Transverse colon (tissue), 4 donors: ENCODE measurements at places on chromosomes 1 and 21. TPM values are rescaled to one million over a fixed set of nuclear protein-coding genes. Genes with fewer than 3 reads are reported as not detected.

Gene PI4KB
- 68.0 TPM for total RNA-seq

Gene SCAMP3
- total RNA-seq: 61.3 TPM

Gene E2F2
- total RNA-seq: 6.7 TPM

Gene MRAP
- total RNA-seq: not detected

Gene ERICH3
- not detected for total RNA-seq

Gene NBPF4
- not detected for total RNA-seq

Gene LRRC41
- 57.0 TPM for total RNA-seq

Gene S100A16
- total RNA-seq: 201 TPM

Gene OR2L13
- not detected for total RNA-seq

Gene PLA2G5
- total RNA-seq: 2.9 TPM

GRCh38 chr1:2311184-2312032 is 79.9 kb downstream of the MORN1 start:
- peaks cover 9% of the 10 kb centered on the region for H3K27me3 ChIP-seq
- H3K27ac ChIP-seq: peak overlapping the region; percentile 91
- DNase-seq: peak; percentile 76
- no peak overlapping the region for H3K4me3 ChIP-seq

DNA sequence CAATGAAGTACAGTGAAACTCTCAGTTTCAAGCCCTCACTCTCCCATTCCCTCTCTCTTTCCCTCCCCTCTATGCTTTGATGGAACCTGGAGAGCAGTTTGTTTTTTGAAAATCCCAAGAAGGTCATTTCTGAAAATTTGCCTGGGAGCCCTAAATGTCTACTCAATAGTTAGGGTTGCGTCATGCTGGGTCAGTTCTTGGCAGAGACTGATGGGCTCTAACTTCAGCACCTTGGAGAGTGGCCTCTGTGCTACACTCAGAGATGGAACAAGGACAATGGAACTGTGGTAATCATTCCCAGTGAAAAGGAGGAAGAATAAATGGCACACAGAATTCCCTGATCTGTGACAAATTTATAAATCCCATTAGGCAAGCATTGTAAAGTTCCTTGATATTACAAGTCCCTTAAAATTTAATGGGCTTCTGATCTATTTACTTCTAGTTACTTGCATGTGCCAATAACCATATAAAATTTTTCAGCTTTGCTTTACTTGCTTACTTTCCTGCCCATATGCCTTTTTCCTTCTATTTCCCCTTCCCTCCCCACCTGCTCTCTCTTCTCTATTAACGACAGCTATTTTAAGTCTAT is 182.9 kb upstream of the KCND3 start:
- no peak overlapping the region for H3K4me3 ChIP-seq
- no peaks in the 10 kb centered on the region for H3K4me1 ChIP-seq
- H3K27me3 ChIP-seq: no peaks in the 10 kb centered on the region
- no peaks in the 10 kb centered on the region for H3K36me3 ChIP-seq

GRCh38 chr21:45850181-45850580 is 131.4 kb upstream of the COL6A1 start:
- no peaks in the 10 kb centered on the region for H3K36me3 ChIP-seq
- H3K4me1 ChIP-seq: no peaks in the 10 kb centered on the region
- DNase-seq: no peak
- H3K4me3 ChIP-seq: no peak overlapping the region

GRCh38 chr1:204323887-204324286 is 35.8 kb downstream of the PLEKHA6 start:
- DNase-seq: no peak
- no peaks in the 10 kb centered on the region for H3K36me3 ChIP-seq
- no peaks in the 10 kb centered on the region for H3K27me3 ChIP-seq
- peaks cover 6% of the 10 kb centered on the region for H3K4me1 ChIP-seq

DNA sequence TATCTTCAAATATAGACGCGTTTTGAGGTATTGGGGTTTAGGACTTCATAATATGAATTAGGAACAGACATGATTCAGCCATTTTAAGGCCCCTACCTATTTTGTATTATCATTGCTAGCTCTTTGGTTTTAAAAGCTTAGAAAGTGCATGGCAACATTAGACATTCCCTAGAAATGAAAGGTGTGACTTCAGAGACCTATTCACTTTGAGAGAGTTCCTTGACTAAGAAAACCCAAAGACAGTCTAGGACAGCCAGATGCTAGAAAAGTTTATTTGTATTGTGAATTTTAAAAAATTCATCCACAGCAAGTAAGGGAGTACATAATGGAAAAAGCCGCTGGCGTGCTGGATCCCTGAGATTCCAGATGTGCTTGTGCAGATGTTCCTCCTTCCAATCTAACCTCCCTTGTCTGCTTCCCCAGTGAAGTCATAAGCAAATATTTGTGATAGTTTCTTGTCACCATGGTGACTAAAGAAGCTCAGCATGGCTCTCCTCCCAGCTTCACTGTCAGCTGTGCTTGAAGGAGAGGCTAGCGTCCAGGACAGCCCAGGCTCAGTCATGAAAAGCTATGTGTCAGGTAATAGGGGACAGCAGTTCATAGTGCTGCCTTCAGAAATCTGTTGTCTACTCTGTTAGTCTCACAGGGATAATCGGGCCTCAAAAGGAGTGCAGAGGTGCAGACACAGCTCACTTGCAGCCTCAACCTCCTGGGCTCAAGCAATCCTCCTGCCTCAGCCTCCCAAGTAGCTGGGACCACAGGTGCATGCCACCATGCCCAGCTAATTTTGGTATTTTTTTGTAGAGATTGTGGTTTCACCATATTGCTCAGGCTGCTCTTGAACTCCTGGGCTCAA is 34.8 kb downstream of the KPNA6 start:
- DNase-seq: peak; percentile 18
- peaks cover 29% of the 10 kb centered on the region for H3K4me1 ChIP-seq
- no peaks in the 10 kb centered on the region for H3K27me3 ChIP-seq
- no peak overlapping the region for H3K4me3 ChIP-seq
- H3K36me3 ChIP-seq: no peaks in the 10 kb centered on the region

DNA sequence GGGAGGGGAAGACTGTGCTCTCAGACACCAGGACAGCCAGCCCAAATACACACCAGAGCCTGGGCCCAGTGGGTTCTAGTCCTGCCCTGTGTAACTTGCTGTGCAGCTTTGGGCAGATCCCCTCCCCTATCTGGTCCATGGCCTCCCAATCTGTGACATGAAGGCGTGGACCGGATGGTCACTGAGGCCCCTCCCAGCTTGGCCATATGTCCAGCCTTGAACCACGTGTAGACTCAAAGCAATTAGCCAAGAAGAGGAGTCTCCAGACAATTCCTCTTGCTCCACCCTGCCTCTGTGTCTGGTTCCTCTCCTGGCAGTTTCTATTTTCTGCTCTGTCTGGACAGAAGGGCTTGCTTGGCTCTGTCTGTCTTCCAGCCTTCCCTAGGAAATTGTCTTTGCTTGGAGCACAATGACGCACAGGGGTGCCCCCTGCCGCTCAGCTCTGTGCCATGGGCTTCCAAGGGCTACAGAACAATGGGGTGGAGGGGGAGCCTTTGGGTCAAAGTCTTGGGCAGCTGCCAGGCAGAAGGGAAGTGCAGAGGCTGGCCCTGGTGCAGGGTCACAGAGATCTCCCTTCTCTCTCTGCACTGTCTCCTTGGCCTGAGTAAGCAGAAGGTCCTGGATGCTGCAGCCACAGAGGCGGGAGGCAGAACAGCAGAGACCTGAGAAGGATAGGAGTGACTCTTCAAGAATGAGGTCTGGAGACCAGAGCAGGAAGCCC is 66.1 kb downstream of the TENT5C start:
- no peaks in the 10 kb centered on the region for H3K36me3 ChIP-seq
- H3K4me1 ChIP-seq: peaks cover 19% of the 10 kb centered on the region
- H3K27ac ChIP-seq: peak overlapping the region; percentile 45
- H3K27me3 ChIP-seq: no peaks in the 10 kb centered on the region
- peak; percentile 67 for DNase-seq

- H3K36me3 ChIP-seq: no peaks in the 10 kb centered on the region
- DNase-seq: peak; percentile 22
- H3K4me3 ChIP-seq: no peak overlapping the region
- no peaks in the 10 kb centered on the region for H3K4me1 ChIP-seq
Measured at GRCh38 chr1:233518344-233518743, 95.6 kb upstream of the KCNK1 start.

- H3K27ac ChIP-seq: no peak overlapping the region
- DNase-seq: no peak
- no peaks in the 10 kb centered on the region for H3K36me3 ChIP-seq
- H3K27me3 ChIP-seq: no peaks in the 10 kb centered on the region
Measured at GRCh38 chr1:183600136-183600535, 9.9 kb upstream of the NCF2 start.

DNA sequence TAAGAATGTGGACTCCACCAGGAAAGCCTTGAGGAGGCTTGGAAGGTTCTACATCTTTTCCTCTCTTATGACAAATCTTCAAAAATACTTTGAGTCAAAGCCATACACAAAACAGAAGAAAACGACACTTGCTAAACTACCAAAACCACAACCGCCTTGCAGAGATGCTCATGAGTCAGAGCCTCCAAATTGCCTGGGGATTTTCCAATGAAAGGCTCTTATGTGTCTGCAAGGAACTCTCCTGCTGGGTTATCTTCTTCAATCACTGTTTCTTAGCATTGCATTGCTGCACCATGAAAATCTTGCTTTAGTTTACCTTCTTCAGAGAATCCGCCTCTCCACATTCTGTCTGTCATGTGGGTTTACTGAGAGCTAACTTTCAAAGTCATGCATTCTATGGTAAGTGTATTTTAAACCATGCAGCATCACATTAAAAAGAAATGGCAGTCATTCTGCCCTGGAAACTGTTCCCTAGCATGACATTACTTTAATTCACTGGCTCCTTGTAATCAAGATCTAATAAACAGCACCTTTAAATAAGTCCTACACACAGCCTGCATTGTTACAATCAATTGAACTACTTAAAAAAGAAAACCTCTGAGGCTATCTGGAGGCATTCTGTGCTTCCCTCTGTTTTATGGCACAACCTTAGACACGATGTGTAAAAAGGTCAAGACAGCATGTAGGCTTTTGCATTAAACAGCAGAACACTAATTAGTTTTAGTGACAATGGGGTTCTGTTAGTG is 210.0 kb upstream of the FOXD3 start:
- H3K27me3 ChIP-seq: peaks cover 4% of the 10 kb centered on the region
- H3K4me3 ChIP-seq: no peak overlapping the region
- H3K4me1 ChIP-seq: no peaks in the 10 kb centered on the region
- H3K36me3 ChIP-seq: no peaks in the 10 kb centered on the region

DNA sequence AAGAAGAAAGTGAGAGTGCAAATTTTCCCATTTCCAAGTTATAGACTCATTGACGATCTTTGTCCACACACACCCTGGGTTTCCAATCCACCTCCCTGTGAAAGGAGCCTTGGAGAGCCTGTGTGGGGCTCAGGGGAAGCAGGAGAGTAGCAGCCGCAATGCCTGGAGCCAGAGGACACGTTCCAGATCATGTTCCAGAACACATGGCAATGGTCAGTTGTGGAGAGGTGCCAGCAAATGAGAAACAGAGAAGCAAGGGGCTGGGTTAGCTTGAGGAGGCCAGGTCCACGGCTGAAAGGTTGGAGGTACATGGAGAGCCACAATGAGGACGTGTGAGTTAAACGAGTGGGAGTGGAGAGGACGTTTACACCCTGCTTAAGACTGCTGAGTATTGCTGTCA is 33.0 kb upstream of the SIPA1L2 start:
- H3K4me3 ChIP-seq: no peak overlapping the region
- no peaks in the 10 kb centered on the region for H3K27me3 ChIP-seq
- H3K27ac ChIP-seq: no peak overlapping the region
- peaks cover 6% of the 10 kb centered on the region for H3K4me1 ChIP-seq
- DNase-seq: no peak

- H3K36me3 ChIP-seq: no peaks in the 10 kb centered on the region
- H3K4me3 ChIP-seq: no peak overlapping the region
- peaks cover 10% of the 10 kb centered on the region for H3K4me1 ChIP-seq
Measured at GRCh38 chr1:183038333-183038866, 15.2 kb downstream of the LAMC1 start.

DNA sequence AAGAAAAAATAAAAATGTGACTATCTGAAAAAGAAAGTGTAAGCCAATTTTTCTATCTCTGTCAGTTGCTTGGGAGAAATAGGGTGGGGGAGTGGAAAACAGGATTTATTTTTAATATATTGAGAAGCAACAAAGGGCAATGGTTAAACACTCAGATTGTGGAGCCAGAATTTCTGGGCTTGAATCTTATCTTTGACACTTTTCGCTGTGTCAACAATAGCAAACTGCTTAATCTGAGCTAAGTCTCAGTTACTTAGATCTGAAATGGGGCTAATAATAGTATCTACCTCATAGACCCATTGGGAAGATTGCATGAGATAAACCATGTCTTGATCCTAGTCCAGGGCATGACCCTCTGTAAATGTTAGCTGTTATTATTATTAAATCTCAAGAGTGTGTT is 468.1 kb downstream of the ADGRL2 start:
- H3K4me3 ChIP-seq: no peak overlapping the region
- no peaks in the 10 kb centered on the region for H3K36me3 ChIP-seq
- no peaks in the 10 kb centered on the region for H3K27me3 ChIP-seq

DNA sequence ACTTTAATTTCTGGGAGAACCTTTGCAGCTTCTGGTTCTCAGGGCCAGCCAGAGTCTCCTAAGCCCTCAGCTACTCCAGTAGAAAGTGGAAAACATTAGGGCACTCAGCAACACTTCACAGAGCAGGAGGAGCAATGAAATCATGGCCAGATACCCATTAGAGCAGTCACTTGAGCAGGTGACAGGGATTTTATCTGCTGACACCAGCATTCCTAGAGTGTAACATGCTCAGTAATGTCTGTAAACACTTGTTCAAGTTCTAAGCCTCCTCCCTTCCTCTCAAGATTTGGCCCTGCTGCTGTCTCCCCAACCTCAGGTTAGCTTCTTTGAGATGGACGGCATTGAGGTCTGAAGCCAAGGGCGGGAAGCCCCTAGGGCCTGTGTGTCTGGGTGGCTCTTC is 218.0 kb downstream of the GRIK3 start:
- H3K4me1 ChIP-seq: no peaks in the 10 kb centered on the region
- peaks cover 10% of the 10 kb centered on the region for H3K27me3 ChIP-seq
- no peak overlapping the region for H3K27ac ChIP-seq
- DNase-seq: no peak

DNA sequence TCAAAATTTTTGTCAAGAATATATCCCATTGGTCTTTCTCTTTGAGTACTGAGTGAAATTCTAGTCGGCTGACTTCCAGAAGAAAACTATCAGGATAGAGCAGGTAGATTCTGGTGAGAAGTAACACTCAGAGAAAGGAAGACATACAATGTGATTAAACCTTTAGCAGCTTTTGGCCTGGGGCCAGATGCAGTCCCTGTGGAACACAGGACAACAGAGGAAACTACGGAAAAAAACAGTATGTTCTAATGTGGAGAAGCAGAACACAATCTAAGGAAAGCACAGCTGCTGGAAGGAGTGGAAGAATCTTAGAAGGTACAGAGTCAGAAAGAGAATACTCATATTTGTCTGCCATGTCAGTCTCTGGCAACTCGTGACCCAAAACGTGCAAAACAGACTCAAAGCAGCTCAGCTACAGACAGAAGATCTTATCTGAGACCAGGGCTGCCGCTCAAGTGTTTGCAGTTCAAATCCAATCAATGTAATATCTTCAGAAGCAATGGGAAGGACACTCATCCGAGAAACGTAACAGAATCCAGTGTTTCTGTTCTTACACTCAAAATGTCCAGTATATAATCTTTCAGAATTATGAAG is 283.8 kb downstream of the MRPL39 start:
- H3K27ac ChIP-seq: no peak overlapping the region
- H3K36me3 ChIP-seq: no peaks in the 10 kb centered on the region
- H3K4me1 ChIP-seq: no peaks in the 10 kb centered on the region
- no peak overlapping the region for H3K4me3 ChIP-seq
- H3K27me3 ChIP-seq: no peaks in the 10 kb centered on the region
- no peak for DNase-seq
